Stimulated activated CD4-positive, alpha-beta T cell treated with anti-CD3 and anti-CD28 coated beads, Interleukin-1b, Interleukin-23, amount 100 ng/mL, for 1 hour (primary cell): ENCODE measurements at places on chromosomes 5 and 9.

DNA sequence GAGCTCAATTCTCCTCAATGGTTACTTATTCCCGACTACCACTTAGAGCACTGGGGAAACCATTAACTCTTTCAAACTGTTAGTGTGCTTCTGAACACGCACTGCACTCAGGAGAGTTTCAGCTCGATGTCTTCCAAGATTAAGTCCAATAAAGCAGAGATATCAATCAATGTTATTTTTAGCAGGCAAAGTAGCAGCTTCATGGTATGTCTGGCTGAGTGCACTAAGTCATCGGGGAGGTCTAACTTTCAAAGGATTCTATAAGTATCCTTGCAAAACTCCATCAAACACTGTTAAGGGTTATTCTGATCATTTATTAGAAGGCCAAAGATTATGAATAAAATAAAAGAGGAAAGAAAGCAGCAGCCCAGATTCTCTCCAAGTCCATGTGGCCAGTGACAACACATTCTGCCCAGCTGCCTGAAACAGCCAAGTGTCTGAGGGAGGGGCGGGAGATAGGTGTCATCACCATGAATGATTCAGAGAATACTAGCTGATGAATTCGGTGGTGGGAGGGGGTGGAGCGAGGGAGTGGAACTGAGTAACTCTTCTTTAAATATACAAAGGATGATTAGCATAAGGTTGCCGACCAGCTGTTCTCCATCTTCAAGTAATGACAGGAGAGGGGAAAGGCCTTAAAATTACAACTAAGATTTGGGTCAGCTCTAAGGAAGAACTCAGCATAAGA lies 21.3 kb downstream of the NREP start:
- no peak for DNase-seq

- no peak for DNase-seq
Measured at GRCh38 chr5:1931604-1932231, 49.0 kb upstream of the IRX4 start.

DNA sequence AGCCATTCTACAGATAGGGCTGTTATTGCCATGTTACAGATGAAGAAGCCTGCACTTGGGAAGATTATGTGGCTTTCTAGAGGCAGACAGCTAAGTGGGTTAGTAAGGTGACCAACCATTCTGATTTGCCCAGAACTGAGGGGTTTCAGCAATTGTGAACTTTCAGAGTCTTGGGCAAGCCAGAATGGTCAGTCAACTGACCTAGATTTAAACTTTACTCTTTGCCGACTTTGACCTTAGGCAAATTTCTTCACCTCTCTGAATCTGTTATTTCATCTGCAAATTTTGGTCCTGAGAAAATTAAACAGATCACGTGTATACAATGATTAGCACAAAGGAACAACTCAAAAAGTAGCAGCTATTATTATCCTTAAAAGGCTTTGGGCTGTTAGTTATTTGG lies 20.4 kb upstream of the TNFSF8 start:
- DNase-seq: no peak

- DNase-seq: no peak
Measured at GRCh38 chr9:127081250-127082185, 40.9 kb downstream of the ANGPTL2 start.

- no peak for DNase-seq
Measured at GRCh38 chr9:98603821-98604383, 104.8 kb downstream of the GABBR2 start.
